ENCODE measurements at places on chromosomes 3 and 15. TPM values are rescaled to one million over a fixed set of nuclear protein-coding genes. Genes with fewer than 3 reads are reported as not detected.

DNA sequence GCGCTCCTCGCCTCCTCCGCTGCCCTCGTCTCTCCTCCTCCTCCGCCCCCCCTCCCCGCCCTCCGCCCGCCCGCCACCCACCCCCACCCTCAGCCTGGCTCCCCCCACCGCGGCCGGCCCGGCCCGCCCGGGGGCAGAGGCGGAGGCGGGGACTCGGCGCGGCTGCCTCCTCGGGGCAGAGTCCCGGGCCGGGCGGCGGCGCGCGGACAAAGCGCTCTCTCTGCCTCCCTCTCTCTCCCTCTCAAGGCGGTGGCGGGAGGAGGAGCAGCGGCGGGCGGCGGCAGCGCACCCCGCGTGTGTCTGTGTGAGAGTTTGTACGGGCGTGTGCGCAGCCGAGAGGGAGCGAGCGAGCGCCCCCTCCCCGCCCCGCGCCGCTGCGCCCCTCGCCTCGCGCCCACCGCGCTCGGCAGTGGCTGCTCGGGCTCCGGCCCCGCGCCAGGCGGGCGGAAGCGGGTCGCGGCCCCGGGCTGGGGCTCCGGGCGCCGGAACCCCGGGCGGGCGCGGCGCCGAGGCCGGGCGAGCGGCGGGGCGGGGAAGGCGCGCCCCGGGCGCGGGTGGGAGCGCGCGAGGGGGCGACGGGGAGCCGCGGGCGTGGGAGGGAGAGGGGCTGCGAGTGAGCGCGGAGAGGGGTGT, at the start of gene IGF2BP2:
TSS of gene IGF2BP2 (minus strand) at position 37 of the 633 bp plus-strand sequence. CDS start 82 bp downstream, outside the sequence.
- DNase-seq = peak; percentile 79

DNA sequence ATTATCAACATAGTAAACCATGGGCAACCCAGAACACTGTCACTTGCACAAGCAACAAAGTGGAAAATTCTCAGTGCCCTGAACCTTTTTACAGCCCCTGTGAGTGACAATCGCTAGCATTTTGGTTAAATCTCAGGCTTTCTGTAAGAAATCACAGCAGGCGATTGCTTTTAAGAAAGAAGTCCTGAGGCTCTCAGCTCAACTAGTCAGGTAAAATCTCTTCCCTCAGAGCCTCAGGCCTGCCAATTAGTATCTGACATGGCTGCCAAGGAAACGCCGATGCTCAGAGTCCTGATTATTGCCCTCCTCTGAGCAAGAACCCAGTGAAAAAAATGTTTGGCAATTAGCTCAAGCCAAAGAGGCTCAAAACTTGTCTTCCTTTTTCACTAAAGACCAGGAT, 530.8 kb downstream of the DIPK2A start:
- DNase-seq = no peak

- no peak for DNase-seq
Observed at GRCh38 chr3:184604615-184605290, 43.2 kb downstream of the EPHB3 start.

DNA sequence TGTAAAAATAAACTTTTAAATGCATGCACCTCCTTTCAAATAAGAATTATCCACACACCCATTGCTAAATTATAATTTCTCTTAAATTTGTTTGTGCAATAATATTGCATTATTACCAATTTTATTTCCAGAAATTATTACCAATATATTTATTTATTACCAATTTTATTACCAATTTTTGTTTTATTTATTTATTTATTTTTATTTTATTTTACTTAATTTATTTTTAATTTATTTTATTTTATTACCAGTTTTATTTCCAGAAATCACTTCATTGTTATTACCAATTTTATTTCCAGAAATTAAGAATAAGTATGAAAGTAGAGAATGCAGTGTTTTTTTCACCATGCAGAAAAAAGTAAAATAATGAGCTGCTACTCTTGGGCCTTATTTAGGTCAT, 525.4 kb downstream of the NAALADL2 start:
- no peak for DNase-seq

- DNase-seq = no peak
Observed at GRCh38 chr15:66390678-66391077, 4.0 kb downstream of the MAP2K1 start.

GRCh38 chr3:101224739-101225138, 95.6 kb downstream of the IMPG2 start:
- peak; percentile 13 for DNase-seq

GRCh38 chr3:59386165-59386564, 336.3 kb upstream of the CFAP20DC start:
- no peak for DNase-seq

- no peak for DNase-seq
Observed at GRCh38 chr3:65202395-65202794, 514.6 kb upstream of the ADAMTS9 start.

DNA sequence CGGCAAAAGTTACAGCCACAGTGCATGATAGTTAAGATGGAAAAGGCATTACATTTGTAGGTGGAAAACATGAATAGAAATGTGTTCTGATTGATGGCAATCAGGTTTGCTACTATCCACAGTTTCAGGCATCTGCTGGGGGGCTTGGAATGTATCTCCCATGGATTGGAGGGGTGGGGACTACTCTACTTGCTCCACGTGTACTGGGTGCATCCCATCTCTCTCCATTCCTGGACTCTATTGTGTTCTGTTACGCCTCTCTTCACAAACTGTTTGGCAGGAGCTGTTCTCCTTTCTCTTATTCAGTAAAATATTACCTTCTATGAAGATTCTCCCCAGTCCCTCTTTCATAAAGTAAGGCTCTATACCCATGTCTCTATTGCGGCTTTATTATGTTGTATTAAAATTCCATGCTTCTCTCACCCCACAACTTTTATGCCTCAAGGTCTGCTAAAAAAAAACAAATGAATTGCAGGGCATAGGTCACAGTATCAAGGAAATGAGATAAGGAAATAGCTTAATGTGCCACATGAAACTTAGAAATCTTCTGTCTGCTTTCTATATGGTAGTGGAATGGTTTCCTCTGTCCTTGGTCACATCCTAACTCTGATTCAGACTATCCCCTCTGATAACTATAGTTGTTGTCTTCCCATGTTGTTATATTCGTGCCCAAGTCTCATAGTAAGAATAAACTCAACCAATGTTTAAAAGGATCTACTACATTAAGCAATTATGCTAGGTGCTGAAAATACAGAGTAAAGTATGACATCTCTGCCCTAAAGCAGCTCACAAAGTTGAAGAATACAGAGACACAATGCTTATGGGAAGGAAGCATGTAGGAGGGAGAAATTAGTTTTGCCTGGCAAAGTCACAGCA, 43.2 kb downstream of the LRRFIP2 start:
- no peak for DNase-seq

- DNase-seq = no peak
Observed at GRCh38 chr15:29208352-29208751, 61.3 kb downstream of the NSMCE3 start.

The SRGAP3 gene
- total RNA-seq = 2.1 TPM

The TF gene
- total RNA-seq = 0.59 TPM

The TPRG1 gene
- 0.45 TPM for total RNA-seq

The DLG1 gene
- 33.6 TPM for total RNA-seq

The ANKDD1A gene
- 1.7 TPM for total RNA-seq

The PTH1R gene
- not detected for total RNA-seq
